ENCODE measurements at places on chromosomes 13 and 19.

DNA sequence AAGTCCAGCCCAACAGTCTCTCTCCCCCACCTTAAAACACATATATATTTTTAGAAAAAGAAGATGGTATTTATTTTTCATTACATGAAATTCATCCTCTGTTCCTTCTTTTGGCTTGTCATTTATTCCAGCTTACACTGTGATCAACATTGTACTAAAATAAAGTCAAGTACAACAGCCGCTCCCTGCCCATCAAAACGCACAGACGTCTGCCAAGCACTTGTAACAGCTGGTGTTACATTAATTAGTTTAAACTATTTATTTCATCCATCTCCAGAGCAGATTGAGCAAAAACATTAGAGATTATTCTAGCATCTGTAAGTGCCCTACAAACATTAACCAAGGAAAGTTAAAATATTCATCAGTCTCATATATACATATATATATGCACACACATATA lies 350.5 kb downstream of the DACH1 start:
- DNase-seq = no peak

DNA sequence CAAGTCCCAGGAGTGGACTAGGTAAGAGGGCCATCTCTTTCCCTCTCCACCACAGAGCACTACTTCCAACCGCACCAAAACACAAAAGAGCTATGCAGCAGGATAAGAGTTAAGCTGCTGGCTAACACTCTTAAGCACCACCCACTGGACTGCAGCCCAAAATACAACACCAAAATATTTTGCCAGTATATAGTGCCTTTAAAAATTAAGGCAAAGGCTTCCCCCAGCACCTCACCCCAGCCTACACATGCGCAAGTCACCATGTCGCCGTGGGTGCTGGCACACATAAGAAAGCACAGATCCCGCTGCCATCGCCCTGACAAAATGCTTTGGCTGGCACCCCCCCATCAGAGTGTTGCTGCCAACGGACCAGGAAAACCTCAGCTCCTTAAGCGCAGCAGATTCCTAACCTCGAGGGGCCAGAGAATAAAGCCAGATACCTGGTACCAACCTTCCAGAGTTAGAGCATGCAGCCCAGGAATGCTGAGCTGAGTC lies 608.3 kb downstream of the PCDH17 start:
- no peak for DNase-seq

DNA sequence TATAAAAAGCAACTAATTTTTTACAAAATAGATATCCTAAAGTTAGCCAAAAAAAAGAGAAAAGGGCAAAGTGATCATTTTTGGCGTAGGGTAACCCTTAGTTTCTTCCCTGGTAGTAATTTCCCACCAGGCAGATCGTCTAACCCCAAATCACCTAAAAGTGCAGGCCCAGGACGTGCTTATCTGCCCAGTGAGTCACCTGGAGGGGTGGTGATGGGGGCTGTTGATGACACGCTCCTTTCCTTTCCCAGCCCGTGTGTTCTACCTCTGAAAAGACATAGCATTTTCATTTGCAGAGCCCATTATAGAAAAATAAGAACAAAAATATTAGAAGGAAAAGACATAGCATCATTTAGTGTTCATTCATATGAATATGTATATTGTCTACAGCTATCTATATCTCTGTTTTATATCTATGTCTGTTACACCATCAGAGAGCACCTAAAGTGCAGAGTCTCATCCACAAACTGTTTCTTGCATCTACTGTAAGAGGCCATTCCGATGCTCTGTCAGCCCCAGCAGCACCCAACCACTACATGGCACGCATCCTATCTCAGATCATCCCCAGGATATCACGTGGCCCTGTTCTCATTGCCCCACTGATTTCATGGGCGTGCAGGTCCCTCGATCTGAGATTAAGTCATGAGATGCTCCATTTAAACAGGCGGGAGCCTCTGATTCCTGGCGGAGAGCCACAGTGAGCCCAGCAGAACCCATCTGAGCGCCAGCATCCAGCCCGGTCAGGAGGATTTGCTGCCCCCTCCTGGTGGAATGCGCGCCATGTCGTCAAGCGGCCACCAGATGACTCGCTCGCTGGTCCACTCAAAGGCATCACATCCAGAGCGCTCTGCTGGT lies 8.5 kb upstream of the LILRB3 start:
- DNase-seq = peak; percentile 75

GRCh38 chr13:93227878-93228642 lies 1.5 kb downstream of the GPC6 start:
- peak; percentile 88 for DNase-seq

- no peak for DNase-seq
Observed at GRCh38 chr13:48233889-48234488, 983 bp downstream of the ITM2B start.

- no peak for DNase-seq
Observed at GRCh38 chr13:80217614-80218456, 123.1 kb downstream of the SPRY2 start.

GRCh38 chr13:59829690-59830089 lies 334.0 kb downstream of the DIAPH3 start:
- no peak for DNase-seq

- no peak for DNase-seq
Observed at GRCh38 chr13:80630685-80631121, 289.8 kb upstream of the SPRY2 start.

DNA sequence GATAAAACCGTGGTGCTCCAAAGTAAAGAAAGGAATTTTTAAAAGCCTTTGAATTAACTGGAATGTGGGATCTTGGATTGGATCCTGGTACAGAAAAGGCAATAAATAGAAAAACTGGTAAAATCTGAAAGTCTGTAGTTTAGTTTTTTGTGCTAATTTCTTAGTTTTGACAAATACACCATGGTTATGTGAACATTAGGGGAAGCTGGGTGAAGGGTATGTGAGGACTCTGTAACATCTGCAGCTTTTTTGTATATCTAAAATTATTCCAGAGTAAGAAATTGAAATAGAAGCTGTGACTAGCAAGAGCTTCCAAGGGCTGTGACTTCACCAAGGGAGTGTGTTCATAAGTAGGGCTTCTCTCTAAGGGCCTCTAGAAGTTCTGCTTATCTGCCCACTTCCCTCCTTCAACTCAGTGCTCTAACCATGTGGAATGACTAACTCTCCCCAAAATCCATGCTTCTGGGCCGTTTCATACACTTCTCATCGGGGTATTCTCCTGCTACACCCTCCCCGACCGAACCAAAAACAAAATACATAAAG lies 26.5 kb downstream of the ARHGAP35 start:
- DNase-seq = no peak

DNA sequence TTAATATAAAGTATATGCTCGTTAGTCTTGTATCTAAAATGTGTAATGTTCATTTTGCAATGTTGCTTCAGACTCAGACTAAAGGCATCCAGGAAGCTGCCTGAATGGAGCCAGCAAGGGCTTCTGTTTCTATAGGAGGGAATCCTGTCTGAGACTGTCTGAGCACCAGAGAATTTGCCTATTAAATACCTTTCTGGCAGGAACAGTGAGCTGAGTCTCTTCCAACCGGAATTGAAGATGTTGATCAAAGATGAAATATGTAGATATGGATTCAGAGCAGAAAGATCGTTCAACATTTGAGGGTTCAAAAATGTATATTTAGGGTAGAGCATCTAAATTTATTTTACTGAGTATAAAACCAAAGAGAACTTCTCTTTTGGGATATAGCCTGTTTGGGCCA lies 20.9 kb downstream of the MYO16 start:
- DNase-seq = no peak

- DNase-seq = no peak
Observed at GRCh38 chr13:100608906-100609305, 20.3 kb upstream of the GGACT start.
